Ureter (tissue), 1 donor: ENCODE measurements at places on chromosomes 6 and 20. TPM values are rescaled to one million over a fixed set of nuclear protein-coding genes. Genes with fewer than 3 reads are reported as not detected.

GPX5 gene
- total RNA-seq: not detected

SIRPB2 gene
- 3.6 TPM for total RNA-seq

PREX1 gene
- 19.9 TPM for total RNA-seq

HSPA1L gene
- 1.7 TPM for total RNA-seq

ESR1 gene
- total RNA-seq: 9.6 TPM

ABHD16B gene
- total RNA-seq: not detected

TAF4 gene
- 31.3 TPM for total RNA-seq

DNA sequence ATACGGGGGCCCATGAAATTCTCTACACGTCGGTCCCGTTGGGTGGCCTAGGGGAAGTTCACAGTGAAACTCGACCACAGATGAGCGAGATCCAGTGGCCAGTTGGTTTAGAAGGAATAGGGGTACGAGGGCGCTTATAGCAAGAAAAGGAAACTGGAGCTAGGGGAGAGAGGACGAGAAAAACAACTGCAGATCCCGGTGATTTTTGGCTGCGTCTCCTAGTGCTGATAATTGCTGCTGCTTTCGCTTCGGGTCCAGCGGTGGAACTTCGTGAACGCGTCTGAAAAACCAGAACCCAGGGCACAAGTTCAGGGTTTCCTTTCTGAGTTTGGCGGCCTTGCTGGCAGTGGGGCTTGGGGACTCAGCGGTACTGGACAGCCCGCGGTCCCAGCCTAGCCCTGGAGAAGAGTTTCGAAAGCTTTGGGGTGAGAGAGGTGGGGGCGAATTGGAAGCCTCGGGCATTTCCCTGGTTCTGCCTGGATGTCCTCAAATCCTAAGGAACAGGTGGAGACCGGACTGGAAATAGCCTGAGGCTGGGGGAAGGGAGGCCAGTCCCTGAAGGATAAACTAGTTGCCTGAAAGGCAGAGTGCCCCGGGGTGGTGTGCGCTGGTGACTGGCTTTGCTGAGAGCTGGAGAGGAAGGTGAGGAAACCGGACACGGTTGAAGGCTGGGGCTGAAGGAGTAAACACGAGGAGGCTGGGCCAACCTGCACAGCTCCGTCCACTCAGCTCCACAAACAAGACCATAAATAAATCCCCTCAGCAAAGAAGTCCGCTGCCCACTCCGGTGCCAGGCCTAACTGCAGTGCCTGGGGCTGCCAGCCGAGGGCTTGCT lies 793 bp downstream of the GMPR start:
- peak; percentile 62 for DNase-seq

DNA sequence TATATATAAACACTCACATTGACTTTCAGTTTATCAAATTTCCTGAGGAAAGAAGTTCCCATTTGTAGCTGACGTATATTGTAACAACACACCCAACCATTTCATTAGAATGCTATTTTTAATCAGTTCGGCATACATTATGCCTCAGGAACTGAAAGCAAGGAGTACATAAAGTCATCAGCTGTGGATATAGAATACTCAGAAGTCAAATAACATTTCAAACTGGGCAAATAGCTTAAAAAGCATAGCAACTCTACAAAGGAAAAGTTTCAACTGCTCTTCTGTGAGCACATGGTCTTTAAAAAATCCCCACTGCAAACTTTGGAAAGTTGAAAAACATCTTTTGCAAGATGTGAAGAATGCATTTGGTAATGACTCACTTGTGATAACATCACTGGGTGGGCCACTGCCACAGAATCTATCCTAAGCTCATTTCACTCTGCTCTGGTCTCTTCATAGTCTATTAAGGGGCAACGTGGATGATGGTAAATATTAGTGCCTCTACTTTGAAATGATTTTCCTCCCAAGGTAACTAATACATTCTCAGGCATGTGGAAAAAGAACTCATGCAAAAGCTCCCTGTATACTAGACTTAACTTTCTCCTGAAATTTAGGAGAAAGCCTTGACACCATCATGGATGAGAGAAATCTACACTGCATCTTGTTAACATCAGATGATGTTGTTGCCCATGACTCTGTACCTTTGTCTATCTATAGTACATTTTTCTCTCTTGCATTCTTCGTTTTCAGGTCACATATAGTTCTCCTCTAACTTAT lies 49.2 kb downstream of the FYN start:
- DNase-seq: no peak

DNA sequence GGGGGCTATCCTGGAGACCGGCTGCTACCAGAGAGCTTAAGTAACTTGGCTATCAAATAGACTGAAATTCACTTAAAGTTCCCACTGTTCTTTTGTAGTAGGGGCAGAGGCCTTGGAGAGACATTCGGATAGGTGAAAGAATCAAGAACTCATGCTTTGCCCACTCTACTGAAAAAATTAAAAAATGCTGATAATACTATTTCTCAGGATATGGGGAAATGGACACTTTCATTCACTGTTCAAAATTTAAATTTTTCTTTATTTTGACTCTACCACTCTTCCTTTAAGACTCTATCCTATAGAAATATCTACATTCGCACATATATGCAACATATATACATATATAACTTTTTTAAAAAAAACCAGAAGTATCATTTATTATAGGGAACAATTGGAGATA lies 117.8 kb upstream of the CHD6 start:
- no peak for DNase-seq

- no peak for DNase-seq
Measured at GRCh38 chr20:53237461-53237860, 265.3 kb downstream of the TSHZ2 start.

DNA sequence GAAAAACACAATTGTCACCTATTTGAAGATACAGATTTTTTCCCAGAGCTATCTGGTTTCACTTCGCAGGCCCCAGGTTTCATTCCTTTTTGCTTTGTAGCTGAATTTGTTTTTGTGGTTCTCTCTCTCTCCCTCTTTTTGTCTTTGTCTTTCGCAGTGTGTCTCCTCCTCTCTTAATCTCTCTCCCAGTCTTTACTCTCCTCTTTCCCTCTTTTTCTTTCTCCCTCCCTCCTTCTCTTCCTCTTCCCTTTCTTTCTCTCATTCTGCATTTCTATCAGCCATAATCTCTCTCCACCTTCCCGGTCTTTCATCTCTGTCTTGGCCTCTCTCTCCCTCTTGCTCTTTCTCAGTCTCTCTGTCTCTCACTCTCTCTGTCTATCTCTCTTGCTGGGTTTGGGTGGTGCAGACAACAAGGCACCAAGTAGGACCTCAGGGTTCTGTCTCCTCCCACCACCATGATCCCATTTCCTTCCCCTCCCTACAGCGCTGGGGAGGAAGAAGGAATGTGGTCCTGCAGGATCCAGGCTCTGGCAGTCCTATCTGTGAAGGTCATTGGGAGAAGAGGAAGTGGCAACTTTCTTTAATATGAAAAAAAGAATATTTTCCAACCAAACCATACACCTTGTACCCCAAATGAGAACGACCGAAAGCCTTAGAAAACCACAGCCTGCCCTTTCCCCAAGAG lies 63.2 kb downstream of the BANF2 start:
- DNase-seq: no peak

GRCh38 chr6:156585859-156586258 lies 191.3 kb upstream of the ARID1B start:
- no peak for DNase-seq

DNA sequence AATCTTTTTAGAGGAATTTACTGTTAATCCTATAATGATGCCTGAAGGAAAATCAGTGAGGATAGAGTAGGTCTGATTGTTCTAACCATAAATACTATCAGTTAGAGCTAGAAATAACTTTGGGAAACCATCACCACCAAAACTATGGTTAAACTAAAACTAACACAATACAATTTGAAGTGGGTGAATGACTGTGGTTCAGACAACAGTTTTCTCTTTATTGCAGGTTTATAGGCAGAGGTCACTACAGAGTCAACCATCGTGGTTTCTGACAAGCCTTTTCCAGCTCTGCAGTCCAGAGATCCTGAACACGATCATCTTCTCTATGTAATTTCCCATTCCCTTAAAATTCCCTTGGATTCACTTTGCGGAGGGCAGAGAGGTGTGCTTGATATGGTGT lies 134.3 kb downstream of the IBTK start:
- DNase-seq: no peak

DNA sequence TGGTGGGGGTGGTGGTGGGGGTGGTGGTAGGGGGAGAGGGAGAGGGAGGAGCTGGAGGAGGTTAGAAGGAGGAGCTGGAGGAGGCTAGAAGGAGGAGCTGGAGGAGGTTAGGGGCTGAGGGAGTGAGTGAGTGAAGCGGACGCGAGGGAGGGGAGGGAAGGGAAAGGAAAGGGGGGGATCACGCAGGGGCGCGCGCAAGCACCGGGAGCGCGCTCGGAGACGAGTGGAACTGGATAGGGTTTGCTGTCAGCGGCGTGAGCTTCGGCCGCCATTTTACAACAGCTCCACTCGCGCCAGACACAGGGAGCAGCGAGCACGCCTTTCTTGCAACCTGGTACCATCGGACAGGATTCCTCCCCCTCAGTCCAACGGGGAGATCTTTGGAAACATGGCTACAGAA lies 90.5 kb upstream of the FERMT1 start:
- no peak for DNase-seq

- DNase-seq: no peak
Measured at GRCh38 chr6:166643891-166644590, 17.0 kb upstream of the RPS6KA2 start.

DNA sequence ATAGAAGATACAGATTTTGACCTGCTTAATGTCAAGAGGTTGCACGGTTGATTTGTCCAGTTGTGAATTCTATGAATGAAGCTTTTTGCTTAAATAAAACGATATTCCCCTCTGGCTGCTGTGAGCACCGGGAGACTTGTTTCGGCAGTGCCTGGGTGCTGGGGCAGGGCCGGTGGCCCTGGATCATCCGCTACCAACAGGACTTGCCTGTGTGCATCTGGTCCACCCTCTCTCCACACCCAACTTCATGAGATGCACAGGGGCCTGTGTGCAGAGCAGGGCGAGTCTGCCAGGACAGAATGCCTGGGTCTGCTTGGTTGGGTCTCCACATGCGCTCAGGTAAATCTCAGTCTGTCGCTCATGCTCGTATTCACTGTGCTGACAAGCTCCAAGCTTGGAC lies 65.5 kb downstream of the TSHZ2 start:
- DNase-seq: no peak

- DNase-seq: peak; percentile 29
Measured at GRCh38 chr6:44538131-44538806, 150.8 kb downstream of the CDC5L start.

- no peak for DNase-seq
Measured at GRCh38 chr6:85252552-85252951, 197.3 kb upstream of the NT5E start.

- DNase-seq: no peak
Measured at GRCh38 chr20:53175135-53175780, 203.1 kb downstream of the TSHZ2 start.

GRCh38 chr20:8744228-8744844 lies 324.6 kb upstream of the PLCB4 start:
- DNase-seq: no peak

- DNase-seq: peak; percentile 39
Measured at GRCh38 chr20:32918296-32918695, 59.6 kb downstream of the EFCAB8 start.

DNA sequence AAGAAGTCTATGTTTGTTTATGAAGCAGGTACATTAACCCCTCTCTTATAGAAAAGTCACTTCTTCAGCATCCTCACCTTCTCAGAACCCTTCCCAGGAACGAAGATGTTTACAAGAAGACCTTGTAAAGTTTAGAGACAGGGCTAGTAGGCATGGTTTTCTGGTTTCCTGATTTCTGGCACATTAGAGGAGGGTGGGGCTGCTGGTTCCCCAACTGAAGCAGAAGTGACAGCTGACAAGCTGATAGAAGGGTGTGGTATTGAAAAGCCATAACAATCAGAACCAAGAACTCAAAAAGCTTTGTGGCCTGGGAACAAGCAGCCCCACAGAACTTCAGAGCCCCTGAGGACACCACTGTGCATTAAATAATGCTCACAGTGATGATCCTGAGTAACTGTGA lies 91.2 kb downstream of the RTN4IP1 start:
- DNase-seq: no peak

DNA sequence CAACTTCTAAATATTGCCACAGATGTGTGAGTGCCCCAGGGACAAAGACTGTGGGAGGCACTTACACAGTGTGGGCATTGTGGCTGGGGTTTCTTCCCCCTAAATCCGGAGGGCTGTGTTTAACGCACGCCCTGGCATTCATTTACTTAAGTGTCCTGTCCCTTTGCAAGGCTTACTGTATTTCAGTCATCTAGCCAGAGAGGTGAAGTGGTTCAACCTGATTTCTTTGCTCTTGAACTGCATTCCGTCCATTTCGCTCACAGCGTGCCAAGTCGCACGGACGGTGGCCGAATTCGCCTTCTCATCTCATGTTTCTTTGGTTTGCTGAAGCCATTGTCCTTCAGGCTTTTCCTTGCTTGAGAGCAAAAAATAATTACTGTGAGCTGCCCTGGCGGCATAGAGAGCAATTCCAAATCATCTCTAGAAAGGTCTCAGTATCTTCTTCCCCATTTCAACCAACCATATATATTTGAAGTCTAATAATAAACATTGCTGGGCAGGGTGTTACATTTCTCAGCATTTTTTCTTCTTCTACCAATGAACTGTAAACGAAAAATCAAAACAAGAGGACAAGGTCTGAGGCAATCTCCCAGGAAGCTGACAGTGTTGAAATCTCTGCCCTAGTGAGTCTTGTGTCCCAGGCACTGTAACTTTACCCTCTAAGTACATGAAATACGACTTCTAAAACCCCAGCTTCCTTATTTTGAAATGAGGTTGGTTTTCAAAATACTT lies 16.9 kb downstream of the SYTL3 start:
- peak; percentile 58 for DNase-seq

DNA sequence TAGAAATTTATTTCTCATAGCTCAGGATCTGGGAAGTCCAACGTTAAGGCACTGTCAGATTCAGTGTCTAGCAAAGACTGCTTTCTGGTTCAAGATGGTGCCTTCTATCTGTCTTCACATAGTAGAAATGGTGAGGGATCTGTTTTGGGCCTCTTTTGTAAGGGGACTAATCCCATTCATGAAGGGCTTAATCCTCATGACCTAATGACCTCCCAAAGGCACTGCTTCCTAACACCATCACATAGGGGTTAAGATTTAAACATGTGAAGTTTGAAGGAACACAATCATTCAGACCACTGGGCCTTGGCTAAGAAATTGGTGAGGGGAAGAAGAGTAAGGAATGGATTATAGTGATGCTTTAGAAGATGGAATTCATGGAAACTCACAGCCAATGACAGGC lies 237.6 kb downstream of the PACRG start:
- DNase-seq: no peak

DNA sequence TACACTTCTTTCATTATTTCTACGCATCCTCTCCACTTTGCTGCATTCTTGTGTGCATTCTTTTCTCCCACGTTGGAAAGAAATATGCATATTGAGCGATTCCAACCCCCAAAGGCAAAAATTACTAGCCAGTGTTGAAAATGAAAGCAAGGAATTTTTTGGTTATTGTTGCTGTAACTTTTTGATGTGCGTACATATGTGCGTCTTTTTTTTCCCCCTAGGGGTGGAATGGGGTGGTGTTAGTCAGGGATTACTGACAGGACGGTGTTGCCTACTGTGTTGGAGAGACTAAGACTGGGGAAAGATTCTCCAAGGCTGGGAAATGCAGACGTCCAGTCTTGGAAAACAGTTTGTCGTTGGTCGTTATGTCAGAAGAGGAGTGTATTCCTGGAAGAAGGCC lies 44.2 kb upstream of the ESR1 start:
- no peak for DNase-seq
